Colonic mucosa (tissue), 4 donors: ENCODE measurements at places on chromosomes 12 and 14. TPM values are rescaled to one million over a fixed set of nuclear protein-coding genes. Genes with fewer than 3 reads are reported as not detected.

DNA sequence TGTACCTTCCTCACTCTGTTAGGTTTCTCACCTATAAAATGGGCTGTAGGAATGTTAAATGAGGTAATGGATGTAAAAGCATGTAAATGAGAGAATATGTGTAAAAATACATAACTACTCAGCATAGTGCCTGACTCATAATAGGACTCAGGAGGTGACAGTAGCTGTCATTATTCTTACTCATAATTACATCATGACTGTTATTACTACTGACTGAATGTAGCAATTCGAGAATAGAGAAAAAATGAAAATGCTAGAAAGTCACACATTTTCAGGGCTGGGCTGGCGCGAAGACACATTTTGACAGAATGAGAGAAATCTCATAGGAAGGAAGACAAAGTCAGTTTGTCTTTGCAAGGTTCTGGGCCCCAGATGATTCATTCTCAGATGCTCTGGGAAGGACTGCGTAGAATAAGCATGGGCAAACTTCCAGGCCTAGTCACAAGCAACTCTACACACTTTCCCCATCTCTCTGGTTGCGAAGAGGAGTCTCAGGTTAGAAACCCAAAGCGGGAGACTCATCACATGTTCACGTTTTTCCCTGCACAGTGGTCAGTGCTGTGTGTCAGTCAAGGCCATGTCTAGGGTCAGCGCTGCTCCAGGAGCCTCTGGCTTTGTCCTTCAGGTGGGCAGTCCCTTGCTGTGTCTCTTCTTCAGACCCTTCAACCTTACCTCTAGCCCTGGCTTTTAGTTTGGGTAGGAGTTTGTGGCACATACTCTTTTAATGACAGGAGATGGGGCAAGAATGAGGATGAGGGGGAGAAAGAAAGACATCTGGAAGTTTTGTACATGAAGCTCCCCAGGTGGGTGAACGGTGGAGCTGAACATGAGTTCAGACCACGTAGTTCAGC, 8.4 kb downstream of the GPRC5A start:
- DNase-seq, result no peak

DNA sequence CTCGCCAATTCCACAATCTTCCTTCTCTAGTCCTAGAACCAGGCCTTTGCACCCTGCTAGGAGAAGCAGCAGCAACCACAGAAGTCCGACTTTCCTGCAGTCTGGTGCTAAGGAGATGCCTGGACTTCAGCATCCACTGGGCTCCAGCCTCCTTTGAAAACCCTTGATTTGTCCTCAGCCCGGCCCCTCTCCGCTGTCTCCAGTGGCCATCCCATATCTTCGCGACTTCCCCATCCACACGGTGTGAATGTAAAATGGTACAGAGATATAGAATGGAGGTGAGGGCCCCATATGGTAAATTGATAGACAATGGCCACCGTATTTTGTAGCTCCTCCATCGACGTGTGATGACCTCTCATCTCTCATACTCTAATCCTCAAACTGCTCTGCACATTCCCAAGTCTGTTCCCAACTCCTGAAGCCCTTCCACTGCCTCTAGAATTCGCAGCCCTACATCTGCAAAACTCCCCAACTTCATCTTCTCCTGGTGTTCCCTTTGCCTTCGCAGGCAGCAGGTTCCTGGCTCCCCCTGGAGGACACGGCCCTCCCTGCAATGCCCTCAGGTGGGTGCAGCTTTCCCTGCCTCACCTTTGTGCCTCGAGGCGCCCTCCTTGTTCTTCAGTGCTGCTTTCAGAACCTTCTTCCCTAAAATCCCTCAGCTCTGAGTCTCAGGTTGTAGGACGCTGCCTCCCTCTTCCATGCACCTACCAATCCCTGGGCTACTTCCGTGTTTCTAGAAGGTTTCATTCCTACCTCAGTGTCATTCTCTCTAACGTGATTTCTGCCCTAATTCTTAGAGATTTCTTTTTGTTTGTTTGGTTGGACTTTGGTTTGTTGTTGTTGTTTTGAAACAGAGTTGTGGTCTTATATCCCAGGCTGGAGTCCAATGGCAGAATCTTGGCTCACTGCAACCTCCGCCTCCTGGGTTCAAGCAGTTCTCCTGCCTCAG, 36.7 kb downstream of the TMBIM6 start:
- peak; percentile 74 for DNase-seq

DNA sequence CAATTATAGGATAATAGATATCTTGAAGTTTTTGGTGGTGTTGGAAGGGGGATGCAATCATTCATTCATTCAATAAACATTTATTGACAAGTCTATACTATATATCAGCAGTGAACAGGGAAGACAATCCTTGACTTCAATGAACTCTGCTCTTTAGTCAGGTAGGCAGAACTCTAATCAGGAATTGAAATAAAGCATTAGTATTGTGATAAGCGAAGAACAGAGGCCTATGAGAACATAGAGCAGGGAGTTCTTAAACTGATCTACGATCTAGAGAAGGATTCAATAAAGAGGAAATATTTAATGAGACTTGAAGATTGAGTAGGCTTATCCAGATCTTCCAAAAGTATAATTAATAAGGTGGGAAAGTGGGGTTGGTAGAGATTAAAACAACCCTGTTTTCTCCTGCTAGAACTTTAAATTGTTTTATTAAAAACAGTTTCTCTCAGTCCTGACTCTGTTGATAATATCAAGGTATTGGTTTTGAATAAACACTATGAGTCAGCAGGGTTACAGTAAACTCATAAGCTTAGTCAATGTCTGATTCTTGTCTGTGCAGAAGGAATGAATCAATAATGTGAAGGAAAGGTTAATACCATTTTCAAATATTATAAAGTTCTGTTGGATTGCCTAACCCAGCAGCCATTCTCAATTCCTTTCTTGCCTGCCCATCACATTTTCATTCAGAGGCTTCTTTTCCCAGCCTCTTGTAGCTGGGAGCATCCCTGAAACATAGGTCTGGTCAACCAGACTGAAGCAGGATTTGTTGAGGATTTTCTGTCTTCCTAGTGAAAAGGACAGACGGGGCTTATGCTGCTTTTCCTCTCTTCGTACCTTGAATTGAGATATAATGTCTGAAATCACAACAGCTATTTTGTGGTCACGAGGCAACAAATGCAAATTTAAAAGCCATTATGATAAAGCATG, 38.9 kb upstream of the KTN1 start:
- no peak for DNase-seq

The LBHD2 gene
- not detected for total RNA-seq

The NGB gene
- 1.5 TPM for total RNA-seq

GRCh38 chr14:64720131-64720576, 15.9 kb downstream of the PLEKHG3 start:
- peak; percentile 82 for DNase-seq

DNA sequence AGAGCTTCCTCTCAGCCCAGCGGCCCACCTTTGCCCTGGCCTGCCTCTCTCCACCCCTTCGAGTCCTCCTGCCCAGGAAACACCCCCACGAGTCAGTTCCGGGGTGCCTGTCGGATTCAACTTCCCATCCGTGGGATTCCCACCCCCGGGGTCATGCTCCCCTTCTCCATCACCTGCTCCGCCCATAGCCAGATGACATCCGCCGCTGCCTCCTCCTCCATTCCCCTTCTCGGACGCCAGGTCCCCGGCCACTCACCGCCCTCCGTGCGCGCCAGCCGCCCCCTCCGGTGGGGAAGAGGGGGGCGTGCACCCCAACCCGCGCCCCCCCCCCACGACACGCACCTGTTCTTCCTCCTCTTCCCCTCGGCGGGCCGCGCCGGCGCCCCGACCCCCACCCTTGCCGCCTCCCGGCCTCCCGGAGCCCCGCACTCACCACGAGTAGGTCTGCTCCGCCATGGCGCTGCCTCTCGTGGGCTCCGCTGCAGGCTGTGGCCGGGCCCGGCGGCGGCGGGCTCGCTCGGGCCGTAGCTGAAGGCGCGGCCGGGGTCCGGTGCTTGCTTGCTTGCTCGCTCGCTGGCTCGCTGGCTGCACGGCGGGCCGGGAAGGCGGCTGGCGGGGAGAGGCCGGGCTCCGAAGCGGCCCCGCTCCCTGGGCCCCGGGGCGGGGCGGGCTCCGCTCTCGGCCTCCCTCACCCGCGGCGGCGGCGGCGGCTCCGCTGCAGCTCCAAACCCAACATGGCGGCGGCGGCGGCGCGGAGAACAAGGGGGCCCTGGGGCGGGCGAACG, 554 bp downstream of the SPPL3 start:
- peak; percentile 86 for DNase-seq
